CD4-positive, alpha-beta T cell treated with Interleukin-4 for 4 hours (primary cell): ENCODE measurements at places on chromosomes 11 and 22.

DNA sequence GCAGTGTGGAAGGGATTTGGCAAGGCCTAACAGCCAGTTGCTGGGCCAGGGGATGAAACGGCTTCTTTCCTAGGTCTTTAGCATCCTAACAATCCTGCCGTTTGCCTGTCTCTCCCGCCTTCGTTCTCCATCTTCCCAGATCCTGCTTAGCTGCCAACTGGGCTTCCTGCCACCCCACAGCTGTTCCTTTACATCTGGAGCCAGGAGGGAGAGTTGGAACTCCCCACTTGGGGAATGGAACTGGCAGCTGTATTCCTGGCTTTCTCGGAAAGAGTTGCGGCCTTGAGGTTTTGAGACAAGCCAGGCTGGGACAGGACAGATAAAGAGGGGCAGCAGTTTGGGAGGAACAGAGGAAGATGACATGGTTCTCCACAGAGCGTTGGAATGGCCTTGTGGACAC, 59.6 kb downstream of the ST3GAL4 start:
- no peak for DNase-seq

DNA sequence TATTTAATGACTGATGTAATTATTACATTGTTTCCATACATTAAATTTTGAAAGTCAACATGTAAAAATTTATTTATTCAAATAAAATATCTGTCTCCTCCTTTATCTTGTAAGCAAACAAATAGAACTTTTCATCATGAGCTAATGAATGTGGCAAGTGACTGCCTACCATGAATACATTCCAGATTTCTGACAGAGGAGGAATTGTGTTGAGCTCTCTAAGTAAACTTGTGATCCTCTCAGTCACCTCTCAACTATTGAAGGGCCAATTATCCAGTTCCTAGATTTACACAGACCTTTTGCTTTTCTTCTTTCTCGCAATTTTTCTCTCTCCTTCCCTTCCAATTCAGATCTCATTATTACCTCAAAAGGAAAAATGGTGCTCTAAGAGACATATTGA, 21.5 kb downstream of the PRRG4 start:
- DNase-seq: no peak

DNA sequence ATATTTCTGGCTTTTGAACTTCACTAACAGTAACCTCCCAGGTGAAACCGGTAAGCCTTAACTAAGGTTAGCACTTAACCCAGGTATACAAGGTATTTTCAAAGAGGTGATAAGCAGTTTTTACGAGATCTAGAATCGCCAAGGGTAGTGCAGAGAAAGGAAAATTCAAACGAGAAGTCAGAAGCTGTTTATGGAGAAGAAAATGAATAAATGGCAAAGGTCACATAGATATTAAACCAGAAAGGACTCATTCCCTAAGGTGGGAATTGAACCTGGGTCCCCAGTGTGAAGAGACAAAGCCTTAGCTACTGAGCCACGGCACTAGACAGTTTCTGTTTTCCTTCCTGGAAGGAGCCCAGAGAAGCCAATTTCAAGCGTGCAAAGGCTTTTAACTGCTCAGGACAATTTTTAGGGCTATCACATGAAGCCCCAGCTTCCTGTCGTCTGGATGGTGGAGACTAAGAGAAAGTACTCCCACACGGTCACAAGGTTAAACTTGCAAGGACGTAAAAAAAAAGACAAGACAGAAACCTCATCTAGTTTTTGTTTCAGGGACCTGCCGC, 5.7 kb upstream of the C1QTNF6 start:
- DNase-seq: peak; percentile 61

- DNase-seq: no peak
These were observed 496.7 kb upstream of the ARHGAP42 start for GRCh38 chr11:100190395-100190794.

GRCh38 chr11:116773203-116774097, 663 bp upstream of the BUD13 start:
- no peak for DNase-seq
